GM23248 (cell line): ENCODE measurements at places on chromosomes 11 and 22. TPM values are rescaled to one million over a fixed set of nuclear protein-coding genes. Genes with fewer than 3 reads are reported as not detected.
A peak's percentile ranks its signal among the peaks of the same experiment; 100 is the strongest.

RGL4 gene
- total RNA-seq, result not detected in 2 replicates

OR2AG1 gene
- total RNA-seq, result not detected in 2 replicates

LRRC56 gene
- 1.3 TPM in 1 of 2 replicates, not detected in the other for total RNA-seq

DNA sequence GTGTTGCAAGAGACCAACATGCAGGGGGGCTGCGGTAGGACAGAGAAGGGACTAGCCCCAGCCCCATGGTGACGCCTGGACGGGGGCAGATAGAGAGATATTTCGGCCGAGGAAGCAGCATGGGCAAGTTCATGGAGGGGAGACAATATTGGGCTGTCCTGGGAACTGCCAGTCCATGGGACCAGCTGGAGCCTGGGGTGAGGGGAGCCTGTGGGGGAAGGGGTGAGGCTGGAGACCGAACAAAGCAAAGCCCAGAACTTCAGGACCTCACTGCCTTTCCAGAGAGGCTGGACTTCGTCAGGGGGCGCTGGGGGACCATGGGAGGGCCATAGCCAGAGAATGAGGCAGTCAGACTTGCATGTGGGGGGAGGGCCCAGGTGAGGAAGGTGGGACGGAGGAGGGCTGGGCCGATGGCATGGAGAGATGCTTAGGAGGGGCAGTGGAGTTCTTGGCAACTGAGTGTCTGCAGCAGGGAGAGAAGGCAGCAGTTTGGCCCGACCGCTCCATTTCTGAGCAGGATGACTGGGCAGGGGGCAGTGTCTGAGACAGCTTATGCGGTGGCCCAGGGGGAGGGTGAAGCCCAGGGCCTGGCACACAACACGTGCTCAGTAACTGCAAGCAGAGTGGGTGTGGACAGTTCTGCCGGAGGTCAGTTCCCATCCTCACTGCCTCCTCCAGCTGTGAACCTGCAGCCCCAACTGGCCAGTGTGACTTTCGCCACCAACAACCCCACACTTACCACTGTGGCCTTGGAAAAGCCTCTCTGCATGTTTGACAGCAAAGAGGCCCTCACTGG is 712 bp downstream of the UPK3A start:
- DNase-seq, result no peak

DNA sequence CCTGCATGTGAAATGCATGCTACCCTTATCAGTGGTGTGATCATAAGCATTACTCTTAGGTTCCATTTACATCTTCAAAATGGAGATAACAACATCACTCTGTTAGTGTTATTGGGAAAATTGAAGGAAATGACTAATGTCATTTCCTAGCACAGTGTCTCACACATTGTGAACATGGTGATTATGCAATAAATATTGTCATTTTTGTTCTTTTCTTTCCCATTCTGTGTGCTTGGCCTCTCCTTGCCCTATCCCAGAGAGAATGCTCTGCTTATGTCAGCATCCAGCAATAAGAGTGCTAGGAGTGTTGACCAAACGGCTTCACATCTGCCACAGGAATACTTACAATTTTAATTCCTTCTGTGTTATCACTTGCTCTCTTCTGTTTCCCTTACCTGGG is 1024.1 kb upstream of the CCDC90B start:
- DNase-seq, result no peak

- DNase-seq, result peak; percentile 75
These were observed 492.6 kb downstream of the MIAT start for GRCh38 chr22:27149921-27150543.

OR52E5 gene
- total RNA-seq, result not detected in 2 replicates

ZNF280B gene
- total RNA-seq, result under 0.01 and 0.11 TPM in 2 replicates

DNA sequence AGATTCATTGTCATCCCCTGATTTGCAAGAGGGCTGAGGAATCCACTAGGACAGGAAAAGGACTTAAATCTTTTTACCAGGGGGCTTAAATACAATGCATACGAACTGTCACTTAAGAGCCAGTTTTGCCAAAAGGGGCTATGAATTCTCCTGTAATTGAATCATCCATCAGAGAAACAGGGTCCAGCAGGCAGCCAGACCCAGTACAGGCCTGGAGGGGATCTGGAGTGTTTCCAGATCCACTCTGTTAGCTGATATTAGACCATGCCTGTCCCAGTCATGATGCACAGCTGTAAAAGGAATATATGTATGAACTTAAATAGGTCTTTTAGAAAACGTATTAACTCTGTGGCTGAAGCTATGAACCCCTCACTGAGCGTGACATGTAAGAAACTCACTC is 53.8 kb upstream of the PRSS23 start:
- DNase-seq, result no peak

DNA sequence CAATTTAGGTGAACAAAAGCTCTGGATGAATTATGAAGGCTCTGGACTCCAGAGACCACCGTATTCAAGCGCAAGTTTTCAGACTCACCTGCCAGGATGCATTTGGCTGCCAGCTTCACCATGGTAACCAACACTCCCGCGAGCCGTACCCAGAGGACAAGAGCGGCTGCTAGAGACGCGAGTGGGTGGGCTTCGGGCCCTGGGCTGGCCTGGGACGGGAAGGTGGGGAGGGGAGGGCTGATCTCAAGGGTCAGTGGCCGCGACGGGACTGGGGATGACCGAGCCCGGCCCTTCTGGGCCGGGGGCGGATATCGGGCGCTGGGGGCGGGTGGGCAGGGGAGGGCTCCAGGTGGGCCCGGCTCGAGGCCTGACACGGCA is 344 bp downstream of the IFT27 start:
- peak; percentile 48 for DNase-seq

DNA sequence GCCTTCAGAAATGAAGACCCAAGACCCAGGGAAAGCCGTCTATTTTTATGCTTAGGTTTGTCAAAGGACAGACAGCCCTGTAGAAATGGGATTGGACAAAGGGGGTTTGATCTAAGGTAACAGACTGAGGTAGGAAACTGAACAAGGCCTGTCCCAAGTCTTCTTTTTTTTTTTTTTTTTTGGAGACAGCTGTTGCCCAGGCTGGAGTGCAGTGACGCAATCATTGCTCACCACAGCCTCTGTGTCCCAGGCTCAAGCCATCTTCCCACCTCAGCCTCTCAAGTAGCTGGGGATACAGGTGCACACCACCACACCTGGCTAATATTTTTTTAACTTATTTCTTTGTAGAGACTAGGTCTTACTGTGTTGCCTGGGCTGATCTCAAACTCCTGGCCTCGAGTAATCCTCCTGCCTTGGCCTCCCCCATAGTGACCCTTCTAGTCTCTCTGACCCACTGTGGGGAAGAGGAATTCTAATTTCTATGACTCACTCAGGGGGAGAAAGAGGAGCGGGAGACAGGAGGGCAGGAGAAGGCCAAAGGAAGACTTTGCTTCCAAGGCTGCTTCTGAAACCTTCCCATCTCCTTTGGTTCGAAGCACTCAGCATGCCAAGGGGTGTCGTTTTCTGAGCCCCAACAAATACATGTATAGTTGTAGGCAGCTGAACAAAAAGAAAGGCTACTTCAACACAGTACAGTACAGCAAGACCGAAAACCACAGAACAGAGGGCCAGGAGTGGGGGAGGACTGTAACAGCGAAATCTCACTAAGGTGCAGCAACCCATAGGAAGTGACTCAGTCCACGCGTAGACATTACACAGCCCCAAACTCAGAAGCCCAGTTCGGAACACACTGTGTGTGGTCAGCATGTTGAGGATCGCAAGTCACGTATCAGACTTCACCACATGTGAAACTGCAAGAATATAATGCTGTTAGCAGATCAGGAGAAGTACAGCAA is 872 bp downstream of the TMA7B start:
- peak; percentile 89 for DNase-seq

DNA sequence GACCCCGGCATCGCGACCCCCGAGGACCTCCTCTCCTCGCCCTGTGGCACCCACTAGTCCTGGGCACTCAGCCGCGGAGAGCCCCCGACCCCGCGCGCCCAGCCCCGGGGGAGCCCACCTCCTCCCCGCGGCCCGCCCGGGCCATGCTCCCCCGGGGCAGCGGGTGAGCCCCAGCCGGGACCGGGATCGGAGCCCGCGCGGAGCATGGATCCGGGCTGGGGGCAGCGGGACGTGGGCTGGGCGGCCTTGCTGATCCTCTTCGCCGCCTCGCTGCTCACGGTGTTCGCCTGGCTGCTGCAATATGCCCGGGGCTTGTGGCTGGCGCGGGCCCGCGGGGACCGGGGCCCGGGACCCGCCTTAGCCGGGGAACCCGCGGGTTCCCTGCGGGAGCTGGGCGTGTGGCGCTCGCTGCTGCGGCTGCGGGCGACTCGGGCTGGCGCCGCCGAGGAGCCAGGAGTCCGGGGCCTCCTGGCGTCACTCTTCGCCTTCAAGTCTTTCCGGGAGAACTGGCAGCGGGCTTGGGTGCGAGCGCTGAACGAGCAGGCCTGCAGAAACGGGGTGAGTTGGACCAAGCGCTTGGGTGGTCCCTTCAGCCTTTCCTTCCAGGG is 498 bp downstream of the C2CD2L start:
- peak; percentile 48 for DNase-seq

DNA sequence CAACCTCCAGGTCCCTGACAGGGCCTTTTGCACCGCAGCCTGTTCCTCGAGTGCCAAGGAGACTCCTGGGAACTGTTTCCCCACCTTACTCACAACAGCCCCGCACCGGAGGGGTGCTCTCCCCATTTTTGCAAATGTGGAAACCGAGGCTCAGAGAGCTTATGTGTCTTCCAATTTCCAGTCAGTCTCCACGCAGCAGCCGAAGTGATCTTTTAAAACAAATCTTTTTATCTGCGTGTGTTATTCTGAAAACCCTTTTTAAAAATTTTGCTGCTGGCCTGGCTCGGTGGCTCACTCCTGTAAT is 409 bp upstream of the TMEM134 start:
- no peak for DNase-seq

GRCh38 chr11:57787920-57788702 is 26.5 kb downstream of the CTNND1 start:
- DNase-seq, result no peak

DNA sequence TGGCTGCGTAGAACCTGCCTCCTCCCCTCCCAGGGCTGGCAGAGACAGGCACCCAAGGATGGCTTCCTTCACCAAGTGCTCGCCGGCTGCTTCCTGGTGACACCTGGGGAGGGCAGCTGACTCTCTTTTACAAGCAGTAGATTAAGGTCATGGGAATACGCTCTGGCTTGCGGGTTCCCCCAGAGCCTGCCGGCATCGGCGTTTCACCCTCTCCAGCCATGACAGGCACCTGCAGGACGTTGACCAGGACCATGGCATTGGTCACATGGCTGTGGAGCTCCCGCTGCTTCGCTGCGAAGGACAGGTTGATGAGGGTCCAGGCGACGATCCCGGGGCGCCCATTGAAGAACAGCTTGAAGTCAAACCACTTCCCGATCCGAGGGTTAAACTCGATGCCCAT is 9.5 kb downstream of the DHCR7 start:
- DNase-seq, result no peak

SLC6A5 gene
- not detected in 2 replicates for total RNA-seq

DNA sequence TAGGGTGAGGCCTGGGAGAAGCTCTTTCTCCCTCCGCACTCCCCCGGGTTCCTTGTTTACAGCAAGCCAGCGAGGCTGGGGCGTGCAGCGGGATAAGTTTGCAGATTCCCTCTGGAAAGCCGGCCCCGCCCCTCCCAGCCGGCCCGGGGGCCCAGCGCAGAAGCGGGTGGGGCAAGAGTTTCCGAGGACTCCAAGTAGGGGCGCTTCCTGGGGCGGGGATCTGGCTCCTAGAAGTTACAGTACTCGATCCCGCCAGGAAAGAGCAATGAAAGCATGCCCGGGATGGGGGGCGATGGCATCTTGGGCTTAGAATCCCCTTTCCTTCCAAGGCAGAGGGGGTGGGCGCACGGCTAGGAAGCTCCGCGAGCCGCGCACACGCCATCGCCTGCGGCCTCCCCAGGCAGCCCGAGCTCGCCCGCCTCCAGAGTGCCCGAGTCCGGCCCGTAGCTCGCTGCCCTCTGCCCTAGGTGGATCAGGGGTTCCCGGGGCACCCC is 385 bp downstream of the TST start:
- DNase-seq, result peak; percentile 57

OR8A1 gene
- not detected in 2 replicates for total RNA-seq

DNA sequence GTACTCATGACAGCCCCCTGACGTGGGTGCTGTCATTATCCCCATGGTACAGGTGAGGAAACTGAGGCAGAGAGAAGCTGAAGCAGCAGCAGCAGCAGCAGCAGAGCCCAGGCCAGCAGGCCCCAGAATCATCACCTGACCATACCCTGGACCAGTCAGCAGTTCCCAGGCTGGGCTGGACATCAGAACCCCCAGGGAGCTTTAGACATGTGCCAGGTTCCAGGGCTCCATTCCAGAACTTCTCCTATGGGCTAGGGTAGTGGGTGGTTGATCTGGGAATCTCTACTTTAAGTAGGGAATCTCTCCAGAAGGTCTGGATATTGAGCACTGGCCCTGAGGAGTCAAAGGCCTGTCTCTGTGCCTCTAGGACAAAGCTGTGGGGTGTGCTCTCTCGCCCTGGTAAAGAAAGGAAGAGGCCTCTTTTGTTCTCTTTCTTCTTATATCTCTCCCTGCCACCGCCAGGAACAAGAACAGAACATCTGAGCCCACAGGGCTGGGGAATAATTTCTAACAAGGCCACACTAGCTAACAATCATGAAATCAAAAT is 26.6 kb downstream of the MAFF start:
- peak; percentile 53 for DNase-seq

DNA sequence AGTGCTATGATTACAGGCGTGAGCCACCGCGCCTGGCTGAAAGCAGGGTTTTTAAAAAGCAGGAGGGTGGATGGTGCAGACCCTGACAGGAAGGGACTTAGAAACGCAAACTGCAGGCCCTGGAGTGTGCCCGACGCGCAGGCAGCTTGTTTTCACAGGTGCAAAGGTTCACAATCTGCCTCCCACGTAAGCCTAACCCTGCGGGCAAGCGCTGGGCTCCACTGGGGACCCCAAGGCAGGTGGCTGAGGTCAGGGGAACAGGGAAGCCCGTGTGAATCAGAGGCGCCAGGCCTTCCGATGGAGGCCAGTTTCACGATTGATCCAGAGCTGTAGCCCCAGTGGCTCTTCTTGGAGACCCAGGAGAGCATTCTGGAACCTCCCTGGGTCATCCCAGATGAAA is 256.3 kb downstream of the BRD1 start:
- no peak for DNase-seq

- no peak for DNase-seq
These were observed 32.0 kb downstream of the CERK start for GRCh38 chr22:46706060-46706459.

BDNF gene
- total RNA-seq, result 63.6 and 64.1 TPM in 2 replicates

CARD18 gene
- not detected in 2 replicates for total RNA-seq

GRCh38 chr22:22730655-22731373 is 86.4 kb downstream of the GGTLC2 start:
- DNase-seq, result no peak

OR2AG2 gene
- 0.22 and 0.25 TPM in 2 replicates for total RNA-seq

- no peak for DNase-seq
These were observed 162.6 kb upstream of the CCDC179 start for GRCh38 chr11:23022854-23023253.

APOA4 gene
- total RNA-seq, result not detected in 2 replicates

SHISAL1 gene
- total RNA-seq, result 1.5 and 2.2 TPM in 2 replicates

- peak; percentile 75 for DNase-seq
These were observed 429 bp downstream of the VEGFB start for GRCh38 chr11:64234647-64235379.

GRCh38 chr11:11731311-11732083 is 109.7 kb upstream of the GALNT18 start:
- DNase-seq, result peak; percentile 85

GRCh38 chr11:3855808-3856491 is 486 bp downstream of the STIM1 start:
- peak; percentile 61 for DNase-seq
